ENCODE measurements at places on chromosomes 1 and 21.

DNA sequence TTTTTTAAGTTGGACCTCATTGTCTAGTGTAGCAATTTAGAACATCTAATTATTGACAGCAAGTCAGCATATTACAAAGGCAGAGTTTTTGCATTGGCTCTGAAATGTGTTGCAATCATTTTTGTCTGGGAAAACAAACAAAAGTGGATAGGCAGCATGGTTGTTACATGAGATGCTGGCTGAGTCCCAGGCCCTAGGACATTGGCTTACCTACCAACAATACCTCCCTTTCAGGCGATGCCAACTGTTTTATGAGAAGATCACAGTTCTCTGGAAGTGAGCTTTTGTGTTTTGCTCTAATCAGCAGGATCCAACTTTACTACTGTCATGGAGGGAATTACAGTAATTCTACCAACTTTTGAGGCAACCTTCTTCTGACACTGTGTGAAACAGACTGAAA, 71.5 kb upstream of the CXADR start:
- DNase-seq, result no peak

DNA sequence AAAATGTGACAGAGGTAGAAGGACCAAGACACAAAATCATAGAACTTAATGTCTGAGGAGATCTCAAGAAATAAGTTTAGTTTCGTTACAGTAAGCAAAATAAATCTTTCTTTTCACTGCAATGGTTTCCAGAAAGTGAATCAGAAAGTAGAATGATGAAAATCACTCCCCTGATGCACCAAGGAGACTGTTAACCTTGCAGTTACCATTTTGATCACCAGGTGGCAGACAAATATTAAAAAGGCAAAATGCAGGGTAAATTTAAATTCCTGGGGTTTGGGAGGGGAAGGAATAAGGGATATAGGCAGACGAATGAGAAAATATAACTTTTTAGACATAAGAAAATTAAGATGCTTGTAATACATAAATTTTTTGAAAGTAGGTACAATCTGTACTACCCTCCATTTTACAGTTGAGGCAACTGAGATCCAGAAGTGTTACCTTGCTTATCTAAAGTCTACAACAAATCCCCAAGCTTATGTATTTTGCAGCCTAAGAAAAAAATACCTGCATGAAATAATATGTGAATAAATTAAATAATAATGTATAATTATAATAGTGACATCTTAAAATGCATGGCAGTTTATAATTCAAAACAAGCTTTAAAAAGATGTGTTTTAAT, 253.2 kb downstream of the CRB1 start:
- DNase-seq, result no peak

DNA sequence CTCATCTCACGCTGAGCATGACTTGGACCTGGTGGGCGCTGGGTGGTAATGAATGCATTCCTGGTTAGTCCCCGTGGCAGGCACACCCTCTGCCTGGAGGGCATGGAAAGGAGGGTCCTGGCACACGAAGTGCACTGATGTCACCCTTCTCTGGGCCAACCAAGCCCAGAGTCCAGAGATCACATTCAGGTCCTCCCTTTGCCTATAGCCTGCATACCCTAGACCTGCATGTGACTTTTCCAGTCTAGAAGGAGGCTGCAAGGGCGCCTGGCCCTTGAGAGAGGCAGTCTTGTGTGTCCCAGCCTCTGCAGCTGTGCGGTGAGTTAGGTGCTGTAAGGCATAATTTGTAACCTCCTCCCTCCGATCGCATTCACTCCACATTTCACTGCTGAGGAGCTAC, 22.1 kb downstream of the PADI2 start:
- no peak for DNase-seq

DNA sequence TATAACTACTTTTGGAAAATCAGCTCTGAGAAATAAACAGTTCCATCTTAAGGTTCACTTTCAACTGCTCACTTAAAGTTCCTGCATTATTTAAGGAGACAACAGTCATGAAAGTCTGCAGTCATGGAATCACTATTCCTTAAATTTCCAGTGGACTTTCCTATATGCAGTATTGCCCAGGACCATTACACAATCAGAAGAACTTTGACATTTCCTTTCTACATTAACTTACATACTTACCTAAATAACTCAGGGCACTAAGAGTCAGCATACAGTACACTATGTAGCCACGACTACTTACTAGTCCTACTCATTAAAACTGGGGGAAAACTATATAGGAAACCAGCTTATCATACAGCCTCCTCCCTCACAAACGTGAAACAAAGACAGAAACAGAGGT, 220.1 kb downstream of the SLC45A1 start:
- no peak for DNase-seq

- no peak for DNase-seq
Measured at GRCh38 chr1:114026797-114027196, 47.5 kb downstream of the OLFML3 start.

DNA sequence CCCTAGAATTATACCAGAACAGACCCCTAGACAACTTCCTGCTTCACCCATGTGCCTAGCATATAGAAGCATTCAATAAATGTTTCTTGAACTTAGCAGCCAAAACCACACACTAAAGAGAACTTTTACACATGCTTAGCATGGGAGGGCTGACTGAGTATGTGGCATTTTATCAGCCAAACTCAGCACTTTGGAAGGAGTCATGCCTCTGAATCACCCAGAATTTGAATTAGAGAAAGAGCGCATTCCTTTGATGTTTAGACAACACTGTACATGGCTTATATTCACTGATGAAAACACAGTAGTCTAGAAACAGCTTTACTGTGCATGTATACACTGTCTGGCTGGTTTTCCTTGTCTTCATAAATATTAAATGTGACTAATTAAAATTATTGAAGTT, 26.1 kb downstream of the SPAG17 start:
- DNase-seq, result no peak

GRCh38 chr21:44596068-44596725, 3.9 kb upstream of the KRTAP10-6 start:
- no peak for DNase-seq

- DNase-seq, result no peak
Measured at GRCh38 chr1:12774801-12775345, 1.3 kb downstream of the PRAMEF12 start.

- no peak for DNase-seq
Measured at GRCh38 chr1:193348769-193349535, 162.5 kb upstream of the B3GALT2 start.

DNA sequence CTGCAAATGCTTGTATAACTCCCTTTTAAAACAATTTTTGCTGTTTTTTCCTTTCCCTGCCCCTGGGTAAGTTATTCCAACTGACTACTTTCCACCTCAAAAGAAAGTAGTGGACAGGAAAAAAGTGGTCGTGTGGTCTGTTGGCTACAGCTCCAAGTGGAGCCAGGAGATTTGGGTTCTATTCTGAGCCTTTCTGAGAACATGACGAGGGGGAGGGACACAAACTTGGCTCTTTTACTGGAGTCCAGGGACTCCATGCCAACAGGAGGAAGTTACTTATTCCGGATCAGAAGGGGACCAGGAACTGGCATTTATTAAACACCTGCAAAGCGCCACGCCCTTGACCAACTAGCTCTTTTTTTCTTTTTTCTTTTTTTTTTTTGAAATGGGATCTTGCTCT, 79.0 kb upstream of the CAPZB start:
- no peak for DNase-seq

- no peak for DNase-seq
Measured at GRCh38 chr1:197017558-197018146, 40.3 kb downstream of the CFHR5 start.

DNA sequence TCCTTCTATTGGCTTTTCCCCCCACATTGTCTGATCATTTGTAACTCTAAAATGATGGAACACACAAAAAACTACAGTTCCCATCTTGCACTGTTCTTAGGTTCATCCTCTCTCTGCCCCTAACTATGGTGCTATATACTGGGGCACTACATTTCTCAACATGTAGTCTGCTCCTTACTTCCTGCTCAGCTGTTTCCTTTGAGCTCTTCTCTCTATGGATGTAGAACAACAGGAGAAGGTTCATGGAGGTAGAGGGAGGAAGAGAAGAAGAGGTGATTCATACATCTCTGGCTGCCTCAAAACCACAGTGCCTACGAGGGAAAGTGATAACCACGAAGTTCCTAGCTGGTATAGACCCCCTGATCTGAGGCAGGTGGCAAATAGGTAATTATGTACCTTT, 7.0 kb upstream of the C1orf146 start:
- no peak for DNase-seq

DNA sequence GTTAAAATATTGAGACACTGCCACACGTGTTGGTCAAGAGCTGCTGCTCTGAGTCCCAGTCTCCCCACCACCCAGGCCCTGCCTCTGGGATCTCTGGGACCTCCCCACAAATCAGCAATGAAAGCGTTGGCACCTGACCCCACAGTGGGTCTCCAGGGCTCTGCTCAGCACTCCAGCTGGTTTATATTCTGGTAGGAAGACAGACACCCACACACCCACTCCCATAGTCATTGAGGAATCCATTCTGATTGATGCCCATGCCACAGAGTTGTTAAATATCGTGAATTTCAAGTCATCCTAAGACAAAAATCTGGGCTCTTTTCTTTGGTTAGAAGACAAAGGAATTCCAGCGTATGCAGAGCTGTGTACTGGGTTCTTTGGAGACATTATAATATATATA, 91.6 kb downstream of the KIF26B start:
- no peak for DNase-seq

GRCh38 chr1:91798740-91799139, 87.2 kb downstream of the TGFBR3 start:
- no peak for DNase-seq

DNA sequence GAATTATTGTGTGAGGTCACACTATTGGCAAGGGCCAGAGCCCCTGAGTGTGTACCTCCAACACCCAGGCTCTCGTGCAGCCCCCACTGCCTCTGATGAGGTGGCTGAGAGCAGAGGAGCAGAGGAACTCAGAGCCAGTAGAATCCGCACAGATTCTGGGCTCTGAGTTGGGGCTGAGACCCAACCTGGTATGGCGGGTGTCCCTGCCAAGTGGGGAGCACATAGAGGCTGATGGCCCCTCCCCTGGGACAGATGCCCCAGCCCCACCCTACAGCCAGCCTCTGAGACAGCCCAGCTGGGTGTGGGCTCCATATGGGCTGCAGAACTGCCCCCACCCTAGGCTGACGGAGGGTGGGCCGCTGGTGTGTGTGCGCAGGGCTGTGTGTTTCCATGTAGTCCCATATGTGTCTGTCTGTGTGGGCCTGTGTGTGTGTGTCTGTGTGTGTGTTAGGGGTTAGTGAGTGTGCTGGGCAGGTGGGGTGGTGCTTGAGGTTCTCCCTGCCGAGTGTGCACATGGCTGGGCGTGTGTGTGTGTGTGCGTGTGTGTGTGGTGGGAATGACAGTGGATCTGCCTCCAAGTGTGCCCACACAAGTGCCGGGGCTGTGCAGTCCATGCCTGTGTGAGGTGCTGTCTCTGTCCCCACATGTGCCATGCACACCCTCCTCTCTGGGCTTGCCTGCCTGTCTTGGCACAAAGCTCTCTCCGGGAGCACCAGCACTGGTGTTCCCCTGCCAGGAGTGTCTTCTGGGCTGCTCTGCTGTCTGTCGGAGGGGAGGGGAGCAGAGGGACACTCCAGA, 24.4 kb downstream of the FOXO6 start:
- no peak for DNase-seq

DNA sequence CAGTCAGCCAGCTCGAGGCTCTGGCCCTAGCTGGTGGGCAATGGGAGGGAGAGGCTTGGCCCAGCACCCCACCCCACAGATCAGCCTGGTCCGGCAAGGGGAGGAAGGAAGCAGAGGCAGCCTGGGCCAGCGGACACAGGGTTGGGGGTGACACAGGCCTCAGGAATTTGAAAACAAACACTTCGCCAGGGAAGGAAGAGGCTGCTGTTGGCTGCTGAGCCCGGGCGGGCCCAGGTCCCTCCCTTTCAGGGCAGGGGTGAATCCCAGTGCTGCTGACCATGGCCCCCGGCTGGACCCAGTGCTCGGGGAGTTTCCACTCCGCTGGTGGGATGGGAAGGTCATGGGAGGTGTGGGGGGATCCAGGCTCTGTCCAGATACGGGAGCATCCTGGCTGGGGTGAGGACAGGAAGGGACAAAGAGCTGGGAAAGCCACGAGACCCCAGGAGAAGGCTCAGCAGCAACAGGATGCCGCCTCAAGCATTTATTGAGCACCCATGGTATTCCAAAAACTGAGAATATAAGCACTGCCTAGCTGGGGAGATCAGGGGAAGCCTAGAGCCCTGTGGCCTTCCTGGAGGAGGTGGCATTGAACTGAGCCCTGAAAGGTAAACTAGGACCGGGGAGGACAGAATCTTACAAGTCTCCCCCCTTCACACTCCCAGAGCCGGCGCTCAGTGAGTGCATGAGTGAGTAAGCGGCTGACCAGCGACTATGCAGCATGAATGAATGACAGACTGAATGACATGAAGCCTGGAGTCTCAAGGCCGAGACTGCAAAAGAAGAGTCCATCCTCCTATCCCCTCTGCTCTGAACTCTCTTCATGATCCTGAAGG, 26.2 kb upstream of the EPHA2 start:
- DNase-seq, result no peak

- no peak for DNase-seq
Measured at GRCh38 chr1:85609976-85610375, 29.4 kb downstream of the CCN1 start.

- DNase-seq, result no peak
Measured at GRCh38 chr21:32819694-32820093, 48.1 kb upstream of the PAXBP1 start.

GRCh38 chr1:150156868-150157603, 7.3 kb downstream of the PLEKHO1 start:
- no peak for DNase-seq

DNA sequence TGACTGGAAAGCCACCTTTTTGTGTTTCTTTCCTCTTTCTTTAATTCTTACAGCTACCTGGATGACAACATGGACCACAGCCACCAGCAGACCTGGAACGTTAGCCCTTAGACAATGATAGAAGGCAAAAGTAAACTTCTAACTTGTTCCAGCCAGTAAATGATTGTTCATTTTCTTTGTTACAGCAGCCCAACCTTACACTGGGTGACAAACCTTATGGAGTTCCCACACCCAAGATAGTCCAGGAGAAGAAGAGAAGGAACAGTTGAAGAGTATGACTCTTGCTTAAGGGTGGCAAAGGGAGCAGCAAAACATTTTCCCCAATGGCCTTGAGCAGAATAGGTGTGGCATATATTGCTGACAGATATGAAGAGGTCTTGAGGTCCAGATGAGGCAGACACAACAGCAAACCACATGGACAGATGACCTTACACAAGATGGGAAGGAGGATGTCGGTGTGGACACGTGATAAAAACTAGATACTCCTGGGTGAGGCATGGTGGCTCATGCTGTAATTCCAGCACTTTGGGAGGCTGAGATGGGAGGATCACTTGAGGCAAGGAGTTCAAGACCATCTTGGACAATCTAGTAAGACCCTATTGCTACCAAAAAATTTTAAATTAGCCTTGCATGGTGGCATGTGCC, 11.8 kb upstream of the FAM76A start:
- DNase-seq, result no peak

GRCh38 chr1:201385299-201385891, 7.9 kb upstream of the TNNT2 start:
- peak; percentile 55 for DNase-seq
